ENCODE measurements at places on chromosomes 13 and 19. TPM values are rescaled to one million over a fixed set of nuclear protein-coding genes. Genes with fewer than 3 reads are reported as not detected.

The KLK11 gene
- not detected for total RNA-seq

The KDELR1 gene
- 59.0 TPM for total RNA-seq

The TEX30 gene
- 11.9 TPM for total RNA-seq

The FCGBP gene
- 0.51 TPM for total RNA-seq

The ZNF93 gene
- 3.8 TPM for total RNA-seq

GRCh38 chr13:33571618-33572017, 246.3 kb upstream of the RFC3 start:
- DNase-seq = no peak

DNA sequence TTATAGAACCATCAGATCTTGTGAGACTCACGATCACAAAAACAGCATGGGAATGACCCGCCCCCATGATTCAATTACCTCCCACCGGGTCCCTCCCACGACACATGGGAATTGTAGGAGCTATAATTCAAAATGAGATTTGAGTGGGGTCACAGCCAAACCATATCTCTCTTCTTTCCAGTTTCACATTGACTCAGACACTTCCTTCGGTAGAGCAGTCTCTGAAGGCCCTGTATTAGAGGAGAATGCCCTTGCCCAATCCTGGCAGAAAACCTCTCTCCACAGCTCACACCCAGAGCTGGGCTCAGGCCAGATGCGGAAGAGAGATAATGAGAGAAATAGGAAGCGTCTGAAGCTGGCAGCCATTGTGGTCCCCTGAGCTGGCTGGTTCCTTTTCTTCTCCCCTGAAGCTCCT, 72.4 kb upstream of the CLDN10 start:
- DNase-seq = no peak

DNA sequence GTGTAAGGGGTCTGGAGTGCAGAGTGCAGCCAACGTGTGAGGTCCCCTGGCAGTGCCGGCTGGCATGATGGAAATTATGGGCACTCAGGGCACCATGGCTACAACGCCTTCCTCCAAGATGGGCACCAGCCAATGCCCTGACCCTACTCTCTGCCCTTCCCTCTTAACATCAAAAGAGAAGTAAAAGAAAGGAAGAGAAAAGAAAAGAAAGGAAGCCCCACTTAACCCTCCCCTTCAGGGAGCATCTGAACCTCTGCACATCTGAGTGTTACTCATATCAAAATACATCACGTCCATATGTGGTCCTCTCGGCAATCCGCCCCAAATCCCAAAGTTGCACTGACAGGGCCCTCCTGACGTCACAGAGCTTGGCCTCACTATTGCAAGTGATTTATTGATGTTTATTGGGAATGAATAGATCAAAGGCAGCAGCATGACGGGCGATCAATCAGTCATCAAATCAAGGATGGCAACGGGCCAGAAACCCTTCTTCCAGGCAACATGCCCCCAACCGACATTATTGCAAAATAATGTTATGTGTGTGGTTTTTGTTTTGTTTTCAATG, 1.3 kb downstream of the TSHZ3 start:
- DNase-seq = peak; percentile 66

DNA sequence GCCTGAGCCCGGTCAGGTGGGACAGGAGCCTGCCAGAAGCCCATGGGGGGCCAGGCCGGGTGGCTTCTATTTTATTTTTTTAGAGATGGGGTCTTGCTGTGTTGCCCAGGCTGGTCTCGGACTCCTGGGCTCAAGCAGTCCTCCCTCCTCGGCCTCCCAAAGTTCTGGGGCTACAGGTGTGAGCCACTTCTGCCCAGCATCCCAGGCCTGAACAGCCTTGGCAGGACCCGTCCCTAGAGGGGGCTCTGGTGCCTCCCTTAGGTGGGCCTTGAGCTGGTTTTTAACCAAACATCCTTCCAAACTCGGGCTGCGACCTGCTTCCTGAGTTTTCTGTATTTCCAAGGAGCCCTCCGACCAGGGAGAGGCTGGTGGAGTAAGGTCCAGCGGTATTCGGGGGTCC, 10.5 kb downstream of the COMP start:
- no peak for DNase-seq

- DNase-seq = no peak
These were observed 1624.7 kb downstream of the PCDH9 start for GRCh38 chr13:65605396-65605795.

- DNase-seq = peak; percentile 98
These were observed 27.8 kb downstream of the NFIX start for GRCh38 chr19:13022859-13023636.

- DNase-seq = no peak
These were observed 1.2 kb downstream of the CPAMD8 start for GRCh38 chr19:17025361-17025760.

DNA sequence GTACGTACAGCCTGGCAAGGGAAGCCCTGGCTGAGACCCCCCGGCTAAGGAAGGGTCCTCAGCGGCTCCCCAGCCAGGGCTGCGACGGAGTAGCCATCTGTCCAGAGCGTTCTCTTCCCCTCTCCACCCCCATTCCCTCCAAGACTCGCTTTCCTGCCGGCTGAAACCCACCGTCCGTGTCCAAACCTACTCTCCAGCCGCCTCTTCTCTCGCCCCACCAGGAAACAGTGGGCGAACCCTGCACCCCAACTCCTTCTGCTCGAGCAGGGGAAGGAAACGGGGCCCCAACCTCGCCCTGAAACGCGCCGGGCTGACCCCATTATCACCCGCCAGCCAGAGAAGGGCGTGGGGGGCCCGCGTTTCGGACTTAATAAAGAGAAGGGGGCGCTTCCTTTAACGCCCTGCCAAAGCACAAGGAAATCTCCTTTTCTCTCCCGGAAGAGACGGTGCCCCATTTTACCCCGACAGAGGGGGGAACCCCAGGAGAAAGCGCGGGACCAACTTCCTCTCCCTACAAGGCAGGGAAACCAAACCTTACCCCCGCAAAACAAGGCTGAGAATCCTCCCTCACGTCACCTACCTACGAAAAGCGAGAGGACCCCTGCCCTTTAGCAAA, 2.5 kb downstream of the ZC3H4 start:
- DNase-seq = no peak

GRCh38 chr13:74258961-74259360, 124.8 kb upstream of the KLF12 start:
- no peak for DNase-seq

DNA sequence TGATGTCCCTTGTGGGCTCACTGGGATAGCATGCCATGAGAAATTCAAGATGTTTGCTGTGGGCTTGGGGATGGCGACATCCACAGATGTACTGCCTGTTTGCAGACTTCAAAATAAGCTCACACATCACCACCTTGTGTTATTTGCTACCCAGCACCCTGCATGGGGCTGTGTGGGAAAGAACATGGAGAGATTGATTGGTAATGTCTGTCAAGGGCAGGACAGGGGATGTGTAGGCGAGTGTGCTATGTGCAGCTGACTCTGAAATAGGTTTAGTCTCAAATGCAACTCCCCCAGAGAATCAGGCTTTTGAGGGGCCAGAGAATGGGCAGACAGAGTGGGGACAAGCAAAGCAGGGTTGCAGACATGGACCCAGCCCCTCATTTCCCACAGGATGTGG, 24.7 kb downstream of the PNPLA6 start:
- DNase-seq = no peak

DNA sequence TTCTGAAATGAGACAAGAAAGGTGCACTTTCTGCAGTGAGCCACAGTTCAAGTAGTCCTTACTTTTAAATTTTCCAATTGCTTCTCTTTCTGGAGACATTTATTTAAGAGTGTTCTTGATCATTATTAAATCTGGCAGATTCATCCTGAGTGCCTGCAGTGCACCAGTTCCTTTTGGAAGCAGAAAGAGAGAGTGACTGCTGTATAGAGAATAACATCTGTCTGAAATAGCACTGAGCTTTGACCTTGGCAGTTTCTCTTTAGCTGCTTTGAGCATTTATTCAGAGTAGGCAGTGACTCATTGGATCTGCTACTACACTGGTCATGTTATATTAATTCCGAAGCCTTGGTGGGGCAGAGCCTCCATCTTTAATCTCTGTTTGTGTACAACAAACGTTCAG, 1373.7 kb downstream of the PCDH9 start:
- DNase-seq = peak; percentile 58

- DNase-seq = peak; percentile 28
These were observed 11.9 kb upstream of the C13orf42 start for GRCh38 chr13:51122868-51123566.

DNA sequence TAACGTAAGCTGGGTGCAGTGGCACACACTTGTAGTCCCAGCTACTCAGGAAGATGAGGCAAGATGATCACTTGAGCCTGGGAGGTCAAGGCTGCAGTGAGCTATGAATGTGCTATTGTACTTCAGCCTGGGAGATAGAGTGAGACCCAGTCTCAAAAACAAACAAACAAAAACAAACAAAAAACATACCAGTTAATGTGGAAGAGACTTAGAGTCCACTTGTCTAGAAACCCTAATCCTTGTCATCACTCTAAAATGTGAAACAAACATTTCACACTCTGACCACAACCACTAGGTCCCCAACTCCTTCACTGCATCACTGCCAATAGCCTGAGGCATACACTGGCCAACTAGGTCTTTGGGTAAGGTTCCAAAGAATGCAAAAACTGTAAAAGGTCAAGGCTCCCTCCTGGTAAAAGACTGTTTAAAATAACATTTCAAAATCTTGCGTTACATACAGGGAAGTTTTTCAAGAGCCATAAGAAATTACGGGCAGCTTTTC, 28.6 kb upstream of the CYP2B6 start:
- DNase-seq = no peak
